ENCODE measurements at places on chromosomes 13 and 19.

DNA sequence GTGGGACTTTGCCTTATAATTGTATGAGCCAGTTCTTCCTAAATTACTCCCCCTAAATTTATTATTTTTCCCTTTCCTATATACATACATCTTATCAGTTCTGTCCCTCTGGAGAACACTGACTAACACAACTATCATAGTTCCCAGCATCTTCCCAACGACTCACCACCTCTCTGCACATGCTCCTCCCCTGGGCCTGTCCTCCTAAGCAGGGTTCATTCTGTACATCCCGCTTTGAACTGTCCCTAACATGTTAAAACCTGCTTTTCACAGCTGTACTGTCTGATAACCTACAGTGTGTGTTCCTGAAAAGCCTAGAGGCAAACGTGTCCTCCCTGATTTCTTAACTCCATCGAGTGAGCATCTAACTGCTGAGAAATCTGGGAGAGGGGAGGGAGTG lies 141.7 kb downstream of the EFNB2 start:
- DNase-seq, result no peak

DNA sequence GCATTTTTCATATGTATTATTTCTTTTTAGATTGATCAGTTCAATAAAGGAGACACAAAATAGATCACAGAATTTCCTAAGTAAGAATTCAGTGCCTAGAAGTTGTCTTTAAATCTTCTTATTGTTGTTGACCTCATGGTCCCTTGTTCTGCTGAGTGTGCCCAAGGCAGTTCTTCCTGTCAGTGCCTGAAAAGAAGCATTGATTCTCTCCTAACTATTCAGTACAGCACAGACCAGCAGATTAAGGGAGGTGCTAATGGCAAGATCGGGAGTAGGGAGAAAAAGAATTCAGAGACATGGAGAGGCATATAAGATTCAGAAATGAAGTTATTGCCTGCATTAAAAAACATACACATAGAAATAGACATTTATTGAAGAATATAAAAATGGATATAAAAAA lies 180.5 kb upstream of the PCDH9 start:
- DNase-seq, result no peak

DNA sequence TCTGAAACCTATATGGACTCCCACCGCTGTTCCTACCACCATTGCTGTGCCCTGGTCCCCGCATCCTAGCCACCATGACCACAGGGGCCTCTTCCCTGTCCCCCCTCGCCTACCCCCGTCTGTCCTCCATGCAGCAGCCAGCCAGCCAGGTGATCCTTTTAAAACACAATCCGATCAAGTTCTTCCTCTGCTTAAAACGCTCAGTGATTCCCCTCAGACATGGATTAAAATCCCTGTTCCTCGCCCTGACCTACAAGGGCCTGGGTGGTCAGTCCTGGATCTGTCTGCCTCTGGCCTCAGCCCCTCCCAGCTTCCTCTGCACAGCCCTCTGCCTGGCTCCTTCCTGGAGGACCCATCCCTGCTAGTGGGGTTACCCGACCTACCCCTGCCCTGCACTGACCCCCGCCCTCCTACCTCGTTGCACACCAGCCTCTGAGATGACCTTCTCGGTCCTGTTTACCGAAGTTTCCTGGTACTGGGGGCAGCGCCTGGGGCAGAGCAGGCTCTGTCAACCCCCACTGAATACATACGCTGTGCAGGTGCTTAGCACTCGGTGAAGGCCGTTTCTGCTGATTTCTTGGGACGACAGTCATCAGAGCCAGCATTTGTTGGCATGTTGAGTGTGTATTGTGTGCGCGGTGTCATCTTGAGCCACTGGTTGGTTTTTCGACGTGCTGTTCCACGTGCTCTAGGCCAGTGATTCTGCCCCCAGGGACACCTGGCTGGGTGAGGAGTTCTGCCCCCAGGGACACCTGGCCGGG lies 14.7 kb upstream of the LENG8 start:
- DNase-seq, result no peak

DNA sequence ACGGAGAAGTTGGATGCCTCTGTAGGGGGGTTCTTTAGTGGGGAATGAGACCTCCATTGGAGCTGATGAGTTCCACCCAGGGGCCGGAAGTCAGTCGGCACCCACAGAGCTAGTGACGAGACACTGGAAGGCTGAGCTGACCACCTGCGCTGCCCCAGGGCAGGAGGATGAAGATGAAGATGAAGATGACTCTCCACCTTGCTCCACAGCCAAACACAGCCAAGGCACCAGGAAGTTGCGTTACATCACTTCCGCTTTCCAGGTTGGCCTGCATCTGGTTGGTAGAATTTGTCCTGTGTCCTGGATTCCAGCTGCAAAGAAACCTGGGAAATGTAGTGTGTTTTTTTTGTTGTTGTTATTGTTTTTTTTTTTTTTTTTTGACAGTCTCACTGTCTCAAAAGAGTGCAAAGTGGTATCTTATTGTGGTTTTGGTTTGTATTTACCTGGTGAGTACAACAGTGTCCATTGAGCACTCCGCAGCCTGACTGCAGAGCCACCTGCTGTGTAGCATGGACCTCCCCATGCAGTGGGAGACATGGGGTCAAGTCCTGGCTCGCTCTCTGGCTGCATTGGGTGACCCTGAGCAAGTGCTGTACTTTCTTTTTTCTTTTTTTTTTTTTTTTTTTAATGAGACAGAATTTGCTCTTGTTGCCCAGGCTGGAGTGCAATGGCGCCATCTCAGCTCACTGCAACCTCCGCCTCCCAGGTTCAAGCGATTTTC lies 1.9 kb downstream of the TBC1D17 start:
- no peak for DNase-seq

DNA sequence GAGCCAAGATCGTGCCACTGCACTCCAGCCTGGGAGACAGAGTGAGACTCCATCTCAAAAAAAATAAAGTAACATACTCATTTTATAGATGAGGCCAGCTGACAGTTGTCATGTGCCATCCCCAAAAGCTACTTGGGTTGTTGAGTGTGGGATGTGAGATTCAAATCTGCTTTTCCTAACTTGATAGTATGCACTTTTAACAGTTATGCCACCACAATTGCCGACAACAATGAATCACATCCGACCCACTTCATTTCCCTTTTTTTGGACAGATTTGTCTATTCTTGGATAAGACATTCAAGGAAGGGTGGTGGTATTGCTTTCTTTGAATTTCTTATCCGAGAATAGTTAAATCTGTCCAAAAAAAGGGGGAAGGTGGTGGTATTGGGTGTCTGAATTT lies 16.3 kb upstream of the DNMT1 start:
- no peak for DNase-seq

- no peak for DNase-seq
Measured at GRCh38 chr19:54506079-54506478, 3.4 kb downstream of the LAIR2 start.

DNA sequence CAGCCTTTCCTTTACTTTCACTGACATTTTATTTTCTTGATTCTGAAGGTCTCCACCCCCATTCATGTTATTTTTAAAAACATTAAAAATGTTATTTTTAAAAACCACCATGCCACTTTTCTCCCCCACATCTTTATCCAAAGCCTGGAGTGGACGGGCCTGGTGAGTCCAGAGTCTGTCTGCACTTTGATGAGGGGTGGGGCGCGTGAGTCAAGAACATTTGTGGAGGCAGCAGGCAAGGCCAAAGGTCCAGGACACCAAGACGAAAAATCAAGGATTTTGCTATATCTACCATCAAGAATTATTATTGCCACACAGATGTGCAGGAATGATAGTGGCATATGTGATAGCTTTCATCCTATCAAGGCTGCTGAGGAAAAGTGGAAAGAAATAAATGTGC lies 224.9 kb downstream of the FGF9 start:
- no peak for DNase-seq

- DNase-seq, result no peak
Measured at GRCh38 chr13:40589285-40590109, 76.9 kb downstream of the FOXO1 start.

- no peak for DNase-seq
Measured at GRCh38 chr13:26599403-26599802, 41.9 kb downstream of the WASF3 start.

GRCh38 chr19:49335784-49336481 lies 727 bp downstream of the CD37 start:
- no peak for DNase-seq

DNA sequence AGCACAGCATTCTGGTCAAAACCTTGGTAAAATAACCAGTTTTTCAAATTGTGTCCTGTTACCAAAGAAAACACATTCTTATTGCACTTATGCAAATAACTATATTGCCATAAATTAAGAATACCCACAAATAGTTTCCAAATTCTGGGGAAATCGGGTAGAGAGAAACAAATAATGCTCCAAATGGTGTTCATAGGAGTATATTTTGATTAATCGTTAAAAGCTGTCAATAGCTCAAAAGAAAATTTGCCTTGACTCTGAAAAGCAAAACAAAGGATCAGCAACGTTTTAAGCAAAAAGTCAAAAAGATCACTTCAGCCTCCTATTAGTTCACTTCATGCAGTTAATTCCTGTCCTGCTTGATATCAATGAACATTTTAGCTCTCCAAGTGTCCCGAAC lies 22.2 kb upstream of the CEACAM21 start:
- no peak for DNase-seq

DNA sequence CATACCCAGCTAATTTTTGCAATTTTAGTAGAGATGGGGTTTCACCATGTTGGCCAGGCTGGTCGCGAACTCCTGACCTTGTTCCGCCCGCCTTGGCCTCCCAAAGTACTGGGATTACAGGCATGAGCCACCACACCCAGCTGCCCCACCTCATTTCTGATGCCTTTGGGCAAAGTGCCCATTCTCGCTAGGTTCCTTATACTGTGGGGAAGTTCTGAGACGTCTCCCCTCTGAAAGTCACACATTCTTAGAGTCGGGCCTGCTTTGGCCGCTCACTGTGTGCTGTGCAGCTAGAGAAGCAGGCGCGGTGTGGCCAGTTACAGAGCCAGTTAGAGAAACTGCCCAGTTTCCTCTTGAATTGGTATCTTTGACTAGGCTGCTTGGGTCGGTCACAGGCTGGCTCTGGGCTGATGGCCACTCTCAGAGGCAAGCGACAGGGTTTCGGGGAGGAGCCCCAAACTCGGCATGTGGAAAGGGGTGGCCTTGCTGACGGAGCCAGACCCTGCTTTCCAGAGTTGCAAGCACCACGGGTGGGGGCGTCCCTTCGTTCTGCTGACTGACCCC lies 18.0 kb downstream of the PRAM1 start:
- DNase-seq, result no peak

- no peak for DNase-seq
Measured at GRCh38 chr19:3149526-3150505, 14.0 kb downstream of the GNA15 start.

DNA sequence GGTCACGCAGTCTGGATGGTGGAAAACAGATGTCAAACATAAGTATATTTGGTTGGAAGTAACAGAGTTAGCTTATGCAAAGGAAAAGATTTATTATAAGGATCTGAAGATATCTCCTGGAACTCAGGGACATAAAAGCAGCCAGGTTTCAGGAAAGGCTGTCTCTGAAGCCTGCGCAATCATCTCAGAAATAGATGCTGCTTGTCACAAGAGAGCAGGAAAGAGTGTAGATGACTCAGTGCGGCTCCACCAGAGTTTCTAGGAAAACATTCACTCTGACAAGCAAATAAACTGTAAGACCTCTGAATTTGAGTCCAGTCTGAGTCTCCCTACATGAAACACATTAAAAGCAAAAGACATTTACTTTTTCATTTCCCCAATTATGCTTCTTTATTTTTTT lies 220.4 kb upstream of the HTR2A start:
- no peak for DNase-seq

- no peak for DNase-seq
Measured at GRCh38 chr13:109743706-109744453, 42.5 kb downstream of the IRS2 start.

- DNase-seq, result no peak
Measured at GRCh38 chr13:112781881-112782361, 92.1 kb downstream of the ATP11A start.

GRCh38 chr13:113305208-113305607 lies 8.2 kb downstream of the LAMP1 start:
- no peak for DNase-seq

- DNase-seq, result no peak
Measured at GRCh38 chr13:80040196-80040980, 300.5 kb downstream of the SPRY2 start.

GRCh38 chr13:90415902-90416301 lies 931.6 kb upstream of the MIR17HG start:
- DNase-seq, result no peak

DNA sequence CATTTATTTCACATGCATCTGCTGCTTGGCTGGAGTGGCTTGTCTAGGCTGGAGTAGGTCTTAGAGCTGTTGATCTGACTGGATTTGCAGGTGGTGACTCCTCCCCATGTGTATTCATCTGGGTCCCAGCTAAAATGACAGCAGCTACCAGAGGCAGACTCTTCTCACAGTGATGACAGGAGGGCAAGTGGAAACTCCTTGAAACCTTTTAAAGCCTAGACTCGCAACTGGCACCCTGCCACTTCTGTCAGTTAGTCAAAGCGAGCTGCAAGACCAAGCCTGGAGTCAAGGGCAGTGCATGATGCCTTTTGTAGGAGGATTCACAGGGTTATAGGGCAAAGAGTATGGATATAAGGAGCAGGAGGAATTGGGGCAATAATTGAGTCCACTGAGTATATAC lies 65.2 kb downstream of the TEX26 start:
- no peak for DNase-seq

GRCh38 chr19:22427547-22427946 lies 5.4 kb upstream of the ZNF98 start:
- no peak for DNase-seq

GRCh38 chr19:48749571-48750198 lies 2.8 kb downstream of the FUT1 start:
- no peak for DNase-seq

GRCh38 chr19:38676023-38676877 lies 28.8 kb downstream of the ACTN4 start:
- DNase-seq, result no peak

DNA sequence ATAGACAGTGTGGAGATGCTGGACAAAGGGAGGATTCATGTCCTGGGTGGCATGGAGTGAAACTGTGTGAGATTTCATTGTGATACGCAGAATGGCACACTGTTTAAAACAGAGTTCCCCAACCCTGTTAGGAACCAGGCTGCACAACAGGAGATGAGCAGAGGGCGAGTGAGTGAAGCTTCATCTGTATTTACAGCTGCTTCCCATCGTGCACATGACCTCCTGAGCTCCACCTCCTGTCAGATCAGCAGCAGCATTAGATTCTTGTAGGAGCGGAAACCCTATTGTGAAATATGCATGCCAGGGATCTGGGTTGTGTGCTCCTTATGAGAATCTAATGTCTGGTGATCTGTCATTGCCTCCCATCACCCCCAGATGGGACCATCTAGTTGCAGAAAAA lies 72.5 kb downstream of the RAP2A start:
- DNase-seq, result no peak

- no peak for DNase-seq
Measured at GRCh38 chr19:4414800-4415321, 12.4 kb downstream of the CHAF1A start.

GRCh38 chr19:8041531-8041931 lies 11.0 kb upstream of the CCL25 start:
- DNase-seq, result no peak

GRCh38 chr19:1453525-1454364 lies 3.8 kb downstream of the APC2 start:
- DNase-seq, result no peak

- DNase-seq, result no peak
Measured at GRCh38 chr13:98415326-98416070, 161.4 kb downstream of the STK24 start.

Data from NCI-H1048 (cell line).